Activated CD8-positive, alpha-beta memory T cell treated with anti-CD3 and anti-CD28 coated beads for 1 hour (primary cell): ENCODE measurements at places on chromosomes 4 and X.

- DNase-seq = no peak
These were observed 96.1 kb downstream of the PPP3CA start for GRCh38 chr4:101251261-101251660.

- DNase-seq = no peak
These were observed 26.1 kb downstream of the ACOX3 start for GRCh38 chr4:8414377-8414776.

DNA sequence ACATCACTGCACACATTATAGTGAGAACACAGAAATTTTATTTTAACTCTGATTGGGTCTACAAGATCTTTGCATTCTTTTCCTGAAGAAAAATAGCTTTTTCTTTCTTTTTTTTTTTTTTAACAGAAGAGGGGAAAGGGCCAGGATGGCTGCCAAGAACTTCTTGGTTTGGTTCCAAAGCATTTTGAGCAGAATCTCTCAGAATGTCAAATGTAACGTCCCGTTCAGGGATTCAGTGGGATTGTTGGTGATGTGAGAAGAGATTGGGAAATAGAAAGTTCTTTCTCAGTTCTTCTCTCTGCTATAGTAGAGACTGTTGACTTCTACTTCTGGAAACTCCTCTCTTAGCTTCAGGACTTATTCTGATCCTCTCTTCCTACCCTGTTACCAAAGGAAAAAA, 70.9 kb upstream of the CBR4 start:
- DNase-seq = no peak

- DNase-seq = no peak
These were observed 2.7 kb upstream of the GRIA3 start for GRCh38 chrX:123181233-123181914.

DNA sequence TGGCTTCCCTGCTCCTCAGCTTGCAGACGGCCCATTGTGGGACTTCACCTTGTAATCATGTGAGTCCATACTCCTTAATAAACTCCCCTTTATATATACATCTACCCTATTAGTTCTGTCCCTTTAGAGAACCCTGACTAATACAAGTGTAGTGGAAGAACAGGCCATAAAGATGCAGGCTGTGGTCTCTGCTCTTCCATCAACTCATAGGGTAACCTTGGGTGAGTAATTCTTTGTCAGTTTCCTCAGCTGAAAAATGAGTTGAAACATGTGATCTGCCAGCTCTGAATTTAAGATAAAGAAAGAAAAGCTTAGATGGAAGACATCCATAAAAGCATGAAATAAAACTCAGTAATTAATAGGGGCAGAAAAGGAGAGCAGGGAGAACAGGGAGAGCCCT, 103.6 kb downstream of the ENOX2 start:
- no peak for DNase-seq

DNA sequence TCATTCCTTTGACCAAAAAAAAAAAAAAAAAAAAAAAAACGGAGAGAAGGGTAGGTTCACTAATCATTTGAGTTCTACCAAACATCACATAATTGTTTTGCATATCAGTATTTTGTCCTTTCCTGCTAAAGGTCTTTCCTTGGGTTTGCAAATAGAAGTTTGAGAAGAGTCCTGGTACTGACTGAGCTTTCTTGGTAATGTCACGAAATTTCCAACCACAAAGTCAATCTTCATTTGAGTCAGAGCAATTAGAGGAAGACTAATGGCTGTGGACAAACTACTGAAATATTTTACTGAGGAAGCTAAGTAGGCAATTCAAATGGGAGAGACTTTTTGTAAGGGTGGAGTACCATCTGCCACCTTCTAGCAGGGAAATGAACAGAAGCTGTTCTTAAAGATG, 21.7 kb upstream of the CD40LG start:
- no peak for DNase-seq

DNA sequence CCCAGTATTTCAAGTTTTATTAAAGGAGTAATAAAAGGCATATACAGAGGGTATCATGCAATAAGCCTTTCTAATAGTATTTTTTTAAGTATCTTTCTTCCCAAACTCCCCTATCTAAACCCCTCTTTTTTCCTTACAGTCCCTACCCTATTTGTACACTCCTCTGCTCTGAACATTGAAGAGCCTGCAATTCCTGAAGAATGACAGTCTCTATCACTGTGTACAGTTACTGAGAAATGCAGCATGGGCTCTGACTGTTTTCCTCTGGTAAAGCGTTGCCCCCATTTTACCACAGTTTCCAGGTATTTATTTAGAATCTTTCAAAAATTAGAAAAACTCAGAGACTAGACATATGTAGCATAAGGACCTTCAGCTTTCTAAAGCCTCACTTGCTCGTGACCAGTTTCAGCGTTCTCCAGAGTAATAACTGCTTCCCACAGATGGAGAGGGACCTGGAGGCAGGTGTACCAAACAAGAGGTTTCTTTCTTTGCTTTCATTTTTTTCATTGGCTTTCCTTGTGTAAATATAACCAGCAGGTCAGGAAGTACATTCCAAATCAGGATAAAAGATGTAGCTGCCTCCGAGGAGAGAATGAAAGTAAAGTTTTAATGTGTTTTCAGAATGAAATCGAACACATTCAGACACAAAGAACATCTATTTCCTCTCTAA, 230.8 kb downstream of the CFAP299 start:
- DNase-seq = no peak
